Stimulated activated CD4-positive, alpha-beta T cell treated with anti-CD3 and anti-CD28 coated beads, Interleukin-15, amount 100 ng/mL, for 1 hour (primary cell): ENCODE measurements at places on chromosomes 1 and 21.

- DNase-seq: no peak
These were observed 4.9 kb downstream of the RCAN1 start for GRCh38 chr21:34609933-34610549.

GRCh38 chr1:20187813-20188454, 1.6 kb upstream of the PLA2G2C start:
- DNase-seq: no peak

GRCh38 chr1:7331926-7332535, 439.1 kb upstream of the VAMP3 start:
- no peak for DNase-seq

GRCh38 chr1:53324321-53324720, 3.5 kb downstream of the LRP8 start:
- DNase-seq: no peak

GRCh38 chr1:64956733-64957441, 9.5 kb downstream of the JAK1 start:
- no peak for DNase-seq

DNA sequence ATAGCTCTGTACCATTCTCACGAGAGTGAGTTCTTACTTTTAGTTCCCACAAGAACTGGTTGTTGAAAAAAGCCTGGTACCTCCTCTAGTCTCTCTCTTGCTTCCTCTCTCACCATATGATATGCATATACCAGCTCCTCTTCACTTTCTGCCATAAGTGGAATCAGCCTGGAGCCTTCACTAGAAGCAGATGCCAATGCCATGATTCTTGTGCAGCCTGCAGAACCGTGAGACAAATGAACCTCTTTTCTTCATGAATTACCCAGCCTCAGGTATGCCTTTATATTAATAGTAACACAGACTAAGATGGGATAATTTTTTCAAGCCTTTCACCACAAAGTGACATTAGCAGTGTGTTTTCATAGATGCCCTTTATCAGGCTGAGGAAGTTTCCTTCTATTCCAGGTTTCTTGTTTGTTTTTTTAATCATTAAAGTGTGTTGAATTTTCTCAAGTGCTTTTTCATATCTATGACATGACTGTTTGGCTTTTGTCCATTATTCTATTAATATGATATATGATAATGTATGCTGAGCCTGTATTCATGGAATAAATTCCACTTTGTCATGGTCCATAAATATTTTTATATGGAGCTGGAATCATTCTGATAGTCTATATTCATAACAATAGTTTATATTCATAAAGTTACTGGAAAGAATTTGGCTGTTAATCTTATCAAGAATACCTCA, 40.7 kb upstream of the C1orf185 start:
- DNase-seq: no peak

DNA sequence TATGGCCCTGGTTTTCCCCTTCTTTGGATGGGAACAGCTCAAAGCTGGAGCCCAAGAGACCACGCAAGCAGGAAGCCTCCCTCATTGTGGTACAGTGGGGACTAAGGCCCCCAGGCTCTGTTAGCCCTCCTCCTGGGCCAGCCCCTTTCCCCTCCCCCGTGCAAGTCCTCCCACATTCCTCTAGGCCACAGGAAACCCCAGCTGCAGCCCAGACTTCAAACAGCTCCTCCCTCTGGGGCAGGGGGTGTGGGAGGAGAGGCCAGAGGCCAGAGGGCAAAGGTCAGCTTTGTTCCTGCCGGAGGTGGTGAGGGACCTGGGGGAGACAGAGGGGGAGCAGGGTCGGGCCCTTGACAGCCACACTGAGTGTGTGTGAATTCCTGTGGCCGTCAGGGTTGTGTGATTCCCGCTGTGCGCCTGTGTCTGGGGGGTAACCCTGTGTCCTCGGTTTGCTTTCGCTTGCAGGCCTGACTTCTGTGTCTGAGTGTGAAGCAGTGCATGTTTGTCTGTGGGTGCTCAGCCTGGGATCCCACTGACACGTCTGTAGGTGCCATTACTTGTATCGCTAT, 3.4 kb upstream of the AHDC1 start:
- DNase-seq: no peak

DNA sequence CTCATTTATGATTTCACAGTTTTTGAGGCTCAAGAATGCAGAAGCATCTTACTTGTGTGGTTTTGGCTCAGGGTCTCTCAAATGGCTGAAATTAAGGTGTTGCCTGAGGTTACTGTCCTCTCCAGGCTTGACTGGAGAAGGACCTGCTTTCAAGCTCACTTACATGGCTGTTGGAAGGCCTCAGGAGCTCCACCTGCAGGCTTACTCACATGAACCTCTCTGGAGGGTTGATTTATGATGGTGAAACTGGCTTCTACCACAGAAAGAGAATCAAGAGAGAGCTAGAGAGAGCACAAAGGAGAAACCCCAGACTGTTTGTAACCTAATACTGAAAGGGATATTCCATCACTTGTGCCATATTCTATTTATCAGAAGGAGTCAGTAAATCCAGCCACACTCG, 6.2 kb upstream of the KCNK2 start:
- no peak for DNase-seq

- DNase-seq: no peak
These were observed 84.6 kb downstream of the LRRN2 start for GRCh38 chr1:204600968-204601367.

DNA sequence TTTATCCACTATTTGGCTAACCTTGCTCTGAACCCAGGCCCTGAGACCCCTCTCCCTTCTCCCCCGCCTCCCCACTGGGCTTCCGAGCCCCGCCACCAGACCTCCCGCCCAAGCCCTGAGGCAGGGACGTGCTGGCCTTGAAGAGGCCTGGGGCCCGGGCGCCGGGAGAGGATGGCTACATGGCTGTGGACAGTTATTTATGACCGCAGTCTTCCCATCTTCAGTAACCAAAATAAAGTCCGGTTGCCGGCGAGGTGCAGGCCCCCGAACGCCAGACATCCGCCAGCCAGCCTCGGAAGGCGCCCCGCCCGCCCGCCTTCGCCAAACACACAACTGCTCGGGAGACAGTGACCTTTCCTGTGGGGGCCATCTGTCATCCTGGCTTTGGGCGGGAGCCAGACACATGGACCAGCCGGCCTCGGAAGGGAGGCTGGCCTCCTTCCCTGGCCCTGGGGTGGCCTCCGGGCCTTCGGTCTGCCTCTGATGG, 69.0 kb downstream of the DHRS3 start:
- DNase-seq: no peak

GRCh38 chr1:80099713-80100112, 1093.2 kb upstream of the ADGRL4 start:
- no peak for DNase-seq

GRCh38 chr1:247294282-247294681, 37.4 kb downstream of the ZNF496 start:
- no peak for DNase-seq

DNA sequence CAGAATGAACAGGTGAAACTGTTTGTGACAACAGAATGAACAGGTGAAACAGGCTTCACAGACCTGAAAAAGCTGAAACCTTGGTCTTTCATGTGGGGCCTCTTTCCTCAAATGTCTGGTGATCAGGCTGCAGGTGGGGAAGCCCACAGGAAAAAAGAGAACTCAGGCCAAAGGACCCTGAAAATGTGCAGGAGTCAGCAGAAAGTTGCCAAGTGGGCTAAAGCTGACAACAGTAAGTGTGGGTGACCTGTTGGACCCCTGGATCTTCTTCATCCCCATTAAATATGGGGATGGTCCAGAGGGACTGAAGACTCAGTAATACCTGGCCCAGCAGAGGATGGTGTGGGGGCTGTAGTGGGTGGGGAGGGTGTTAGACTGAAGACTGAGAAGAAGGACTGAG, 9.1 kb upstream of the CHIT1 start:
- DNase-seq: no peak

DNA sequence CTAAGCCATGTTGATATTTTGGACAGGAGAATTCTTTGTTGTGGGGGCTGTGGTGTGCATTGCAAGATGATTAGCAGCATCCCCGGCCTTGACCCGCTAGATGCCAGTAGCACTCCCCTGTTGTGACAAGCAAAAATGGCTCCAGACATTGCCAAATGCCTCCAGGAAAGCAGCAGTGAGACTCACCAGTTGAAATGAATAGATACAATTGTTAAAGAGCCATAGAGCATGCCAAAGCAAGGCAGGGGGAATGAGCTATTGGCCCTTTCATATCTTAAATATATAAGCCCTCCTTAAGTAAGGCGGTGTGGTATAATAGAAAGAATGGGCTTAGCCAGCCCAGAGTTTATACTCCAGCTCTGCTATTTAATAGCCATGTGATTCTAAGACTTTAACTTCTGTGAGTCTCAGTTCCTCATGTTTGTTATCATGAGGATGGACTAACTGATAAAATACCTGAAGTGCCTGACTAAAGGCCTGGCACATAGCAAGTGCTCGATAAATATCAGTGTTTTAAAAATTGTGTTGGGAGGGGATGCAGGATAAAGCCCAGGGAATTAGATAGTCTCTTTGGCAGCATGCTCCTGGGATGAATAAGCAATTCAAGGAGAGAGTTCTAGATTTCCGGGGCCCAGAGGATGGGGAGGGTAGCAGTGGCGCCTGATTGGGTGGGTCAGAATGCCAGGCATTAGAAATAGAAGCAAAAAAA, 21.1 kb upstream of the RGS4 start:
- no peak for DNase-seq

- DNase-seq: no peak
These were observed 6.4 kb downstream of the STMN1 start for GRCh38 chr1:25899792-25900191.

- DNase-seq: no peak
These were observed 3.3 kb upstream of the ELAVL4 start for GRCh38 chr1:50105433-50105832.
